ENCODE measurements at places on chromosomes 5 and 9. TPM values are rescaled to one million over a fixed set of nuclear protein-coding genes. Genes with fewer than 3 reads are reported as not detected.

TUT7 gene
- total RNA-seq = 32.0 TPM

GPR150 gene
- 0.76 TPM for total RNA-seq

SMIM27 gene
- total RNA-seq = 28.0 TPM

CEL gene
- total RNA-seq = 3.0 TPM

CDC14B gene
- total RNA-seq = 0.54 TPM

PCDHGB2 gene
- 0.11 TPM for total RNA-seq

MEIKIN gene
- total RNA-seq = not detected

HNRNPK gene
- 773 TPM for total RNA-seq

OR1L6 gene
- total RNA-seq = not detected

UBAC1 gene
- total RNA-seq = 34.3 TPM

PAIP1 gene
- 44.6 TPM for total RNA-seq

DNA sequence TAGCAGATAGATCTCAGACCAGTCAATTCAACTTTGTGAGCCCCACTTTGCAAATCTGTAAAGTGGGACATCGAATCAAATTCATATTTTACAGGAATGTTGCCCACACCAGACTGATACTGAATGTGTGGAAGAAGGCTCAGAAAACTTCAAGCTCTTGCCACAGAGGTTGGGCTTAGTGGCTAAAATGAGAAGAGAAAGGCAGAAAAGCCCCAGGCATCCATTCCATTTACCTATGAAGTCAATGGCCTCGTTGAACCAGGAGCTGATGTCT is 1.7 kb downstream of the DUSP1 start:
- no peaks in the 10 kb centered on the region for H3K27me3 ChIP-seq
- peaks cover 68% of the 10 kb centered on the region for H3K4me1 ChIP-seq
- no peak for DNase-seq
- H3K27ac ChIP-seq = peak overlapping the region; percentile 80
- H3K4me3 ChIP-seq = peak overlapping the region; percentile 90
- peaks cover 20% of the 10 kb centered on the region for H3K36me3 ChIP-seq

- H3K27ac ChIP-seq = no peak overlapping the region
- peaks cover 2% of the 10 kb centered on the region for H3K27me3 ChIP-seq
- no peaks in the 10 kb centered on the region for H3K4me1 ChIP-seq
- no peak overlapping the region for H3K4me3 ChIP-seq
These were observed 775.3 kb upstream of the DMAC1 start for GRCh38 chr9:8574846-8575245.

DNA sequence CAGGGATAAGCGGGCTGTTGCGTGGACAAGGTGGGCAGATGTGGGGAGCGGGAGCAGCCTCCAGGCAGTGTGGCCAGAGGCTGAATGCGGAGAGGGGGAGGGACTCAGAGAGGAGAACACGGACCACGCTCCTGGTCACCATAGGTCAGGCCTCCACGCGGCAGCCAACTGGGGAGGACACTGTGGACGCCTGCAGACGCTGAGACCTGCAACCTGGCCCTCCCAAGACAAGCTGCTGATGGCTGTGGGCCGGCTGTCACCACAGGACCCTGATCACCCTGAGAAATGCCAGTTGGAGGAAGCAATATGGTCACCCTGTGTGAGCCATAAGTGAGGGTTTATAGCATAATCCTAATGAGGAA is 16.8 kb downstream of the LPCAT1 start:
- peaks cover 7% of the 10 kb centered on the region for H3K36me3 ChIP-seq
- peaks cover 34% of the 10 kb centered on the region for H3K4me1 ChIP-seq
- H3K4me3 ChIP-seq = no peak overlapping the region
- H3K27me3 ChIP-seq = no peaks in the 10 kb centered on the region
- H3K27ac ChIP-seq = no peak overlapping the region

DNA sequence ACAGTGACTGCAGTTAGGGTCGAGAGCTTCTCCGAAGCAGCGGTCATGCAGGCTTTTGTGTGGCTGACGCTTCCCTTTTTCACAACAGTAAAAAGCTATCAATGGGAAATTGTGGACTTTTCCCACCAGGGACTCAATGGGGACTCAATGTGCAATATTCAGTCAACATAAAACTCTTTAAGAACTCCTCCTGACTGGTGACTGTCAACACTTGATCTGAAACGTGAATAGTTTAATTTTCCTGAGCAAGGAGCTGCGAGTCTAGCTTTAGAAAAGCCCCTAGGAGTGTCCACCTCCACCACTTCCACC is 28.7 kb downstream of the EXOC3 start:
- DNase-seq = no peak
- peak overlapping the region; percentile 90 for H3K4me3 ChIP-seq
- H3K36me3 ChIP-seq = peaks cover 31% of the 10 kb centered on the region
- H3K4me1 ChIP-seq = peaks cover 20% of the 10 kb centered on the region
- peak overlapping the region; percentile 81 for H3K27ac ChIP-seq
- H3K27me3 ChIP-seq = peaks cover 2% of the 10 kb centered on the region

- no peaks in the 10 kb centered on the region for H3K36me3 ChIP-seq
- no peak overlapping the region for H3K27ac ChIP-seq
- no peaks in the 10 kb centered on the region for H3K27me3 ChIP-seq
- DNase-seq = no peak
These were observed 117.3 kb upstream of the LHFPL2 start for GRCh38 chr5:78765756-78766411.

- no peak overlapping the region for H3K27ac ChIP-seq
- H3K4me1 ChIP-seq = no peaks in the 10 kb centered on the region
- H3K27me3 ChIP-seq = no peaks in the 10 kb centered on the region
- no peak overlapping the region for H3K4me3 ChIP-seq
- peaks cover 45% of the 10 kb centered on the region for H3K36me3 ChIP-seq
These were observed 53.2 kb downstream of the NAA35 start for GRCh38 chr9:85994191-85994590.

DNA sequence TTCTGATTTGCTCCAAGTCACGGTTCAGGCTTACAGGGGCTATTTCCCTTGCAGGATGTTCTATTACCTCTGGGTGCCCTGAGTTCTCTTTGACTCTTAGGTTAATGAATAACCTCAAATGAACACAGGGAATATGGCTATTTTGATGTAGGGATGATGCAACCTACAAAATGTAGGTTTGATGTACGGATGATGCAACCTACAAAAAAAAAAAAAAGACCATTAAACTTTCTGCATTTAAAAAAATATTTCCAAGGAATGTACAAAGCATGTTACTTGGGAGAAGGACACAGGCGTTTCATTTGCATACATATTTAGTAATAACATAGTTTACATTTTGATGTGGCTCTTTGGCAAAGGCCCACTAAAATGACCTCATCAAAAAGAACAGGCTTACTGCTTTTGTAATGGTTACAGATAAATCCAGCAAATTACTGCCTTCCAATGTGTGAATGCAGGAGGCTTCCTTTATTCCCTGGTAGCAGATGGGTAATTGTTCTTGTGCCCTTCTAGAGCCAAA is 36.3 kb downstream of the ZNF474 start:
- H3K27me3 ChIP-seq = peaks cover 2% of the 10 kb centered on the region
- H3K36me3 ChIP-seq = no peaks in the 10 kb centered on the region
- no peak overlapping the region for H3K4me3 ChIP-seq
- H3K27ac ChIP-seq = no peak overlapping the region
- DNase-seq = no peak
- H3K4me1 ChIP-seq = no peaks in the 10 kb centered on the region

- no peaks in the 10 kb centered on the region for H3K36me3 ChIP-seq
- no peaks in the 10 kb centered on the region for H3K27me3 ChIP-seq
These were observed 38.1 kb downstream of the ADAMTS2 start for GRCh38 chr5:179307013-179307800.

DNA sequence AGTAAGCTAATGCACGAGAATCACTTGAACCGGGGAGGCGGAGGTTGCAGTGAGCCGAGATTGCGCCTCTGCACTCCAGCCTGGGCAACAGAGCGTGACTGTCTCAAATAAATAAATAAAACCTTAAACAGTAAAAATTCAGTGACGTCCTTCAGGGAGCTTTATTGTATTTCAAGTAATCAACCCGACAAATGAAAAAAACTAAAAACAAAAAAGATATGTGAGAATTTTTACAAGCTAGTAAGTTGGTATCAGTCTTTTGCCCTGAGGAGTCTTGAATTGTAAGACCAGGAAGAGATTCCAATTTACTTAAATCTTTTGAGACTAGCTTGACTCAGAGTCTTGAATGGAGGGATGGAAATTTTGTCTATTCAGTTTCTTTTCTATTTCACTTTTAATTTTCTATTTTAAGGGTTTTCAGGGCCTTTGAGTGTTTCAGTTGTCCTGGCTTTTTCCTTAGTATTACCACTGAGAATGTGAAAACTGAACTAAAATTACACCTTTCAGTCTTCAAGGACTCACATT is 126.0 kb upstream of the DHFR start:
- H3K4me3 ChIP-seq = no peak overlapping the region
- peak overlapping the region; percentile 59 for H3K27ac ChIP-seq
- H3K27me3 ChIP-seq = no peaks in the 10 kb centered on the region
- H3K36me3 ChIP-seq = peaks cover 27% of the 10 kb centered on the region
- peaks cover 20% of the 10 kb centered on the region for H3K4me1 ChIP-seq

- H3K27me3 ChIP-seq = no peaks in the 10 kb centered on the region
- H3K4me3 ChIP-seq = no peak overlapping the region
- no peaks in the 10 kb centered on the region for H3K4me1 ChIP-seq
- H3K36me3 ChIP-seq = no peaks in the 10 kb centered on the region
- no peak for DNase-seq
These were observed 260.2 kb upstream of the IRX2 start for GRCh38 chr5:3011764-3012017.

- peak overlapping the region; percentile 46 for H3K27ac ChIP-seq
- no peak for DNase-seq
- H3K4me3 ChIP-seq = no peak overlapping the region
- H3K27me3 ChIP-seq = no peaks in the 10 kb centered on the region
These were observed 47.5 kb downstream of the UIMC1 start for GRCh38 chr5:176959051-176959450.

DNA sequence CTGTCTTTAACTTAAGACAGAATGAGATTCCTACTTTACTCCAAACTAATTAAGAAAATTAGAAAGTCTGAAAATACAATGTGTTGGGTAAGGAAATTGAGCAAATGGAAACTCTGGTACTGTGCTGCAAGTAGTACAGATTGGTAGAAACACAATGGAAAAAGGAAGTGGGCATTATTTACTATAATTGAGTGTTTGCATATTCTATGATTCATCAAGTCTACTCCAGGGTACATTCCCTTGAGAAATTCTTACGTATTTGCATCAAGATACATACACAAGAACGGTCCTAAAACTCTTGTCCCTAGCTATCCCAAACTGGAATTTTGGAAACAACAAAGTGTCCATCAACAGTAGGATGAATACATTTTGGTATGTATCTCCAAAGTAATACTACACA is 123.5 kb upstream of the TARS1 start:
- no peak overlapping the region for H3K27ac ChIP-seq
- H3K4me1 ChIP-seq = no peaks in the 10 kb centered on the region
- H3K36me3 ChIP-seq = no peaks in the 10 kb centered on the region

DNA sequence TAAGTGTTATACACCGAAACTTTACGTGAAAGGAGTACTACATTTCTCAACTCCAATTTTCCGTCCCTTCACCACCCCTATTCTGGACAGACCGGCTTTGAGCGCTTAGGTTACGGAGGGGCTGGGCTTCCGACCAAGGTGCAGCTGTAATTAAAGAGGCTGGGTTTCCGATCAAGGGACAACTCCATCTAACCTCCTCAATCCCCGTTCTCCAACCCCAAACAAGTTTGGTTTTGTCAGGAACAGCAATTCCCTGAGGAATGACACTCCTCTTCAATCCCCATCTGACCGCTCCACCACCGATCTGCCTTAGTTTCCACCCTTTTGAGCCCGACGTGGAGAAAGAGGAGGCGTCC is 577 bp downstream of the TUT7 start:
- H3K36me3 ChIP-seq = peaks cover 22% of the 10 kb centered on the region
- H3K27me3 ChIP-seq = peaks cover 2% of the 10 kb centered on the region
- peak overlapping the region; percentile 93 for H3K4me3 ChIP-seq
- H3K4me1 ChIP-seq = peaks cover 30% of the 10 kb centered on the region
- DNase-seq = peak; percentile 47

DNA sequence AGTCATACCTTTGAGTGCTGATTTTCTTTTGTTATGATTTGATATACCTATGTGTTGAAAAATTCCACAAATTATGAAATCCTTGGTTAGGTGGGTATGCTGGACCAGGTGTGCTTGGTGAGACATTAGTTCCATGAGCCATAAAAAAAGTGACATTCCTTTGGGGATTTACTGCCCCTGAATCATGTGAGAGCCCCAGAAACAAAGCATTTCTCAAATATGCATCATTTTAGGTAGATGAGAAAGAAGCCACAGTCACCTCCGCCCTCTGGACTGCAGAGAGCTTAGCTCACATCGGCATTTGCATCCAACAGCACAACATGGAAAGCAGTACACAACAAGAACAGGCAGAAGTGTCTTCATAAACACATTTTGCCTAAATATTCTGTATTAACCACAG is 55.3 kb downstream of the DAP start:
- peaks cover 26% of the 10 kb centered on the region for H3K4me1 ChIP-seq
- no peaks in the 10 kb centered on the region for H3K27me3 ChIP-seq
- DNase-seq = no peak
- H3K4me3 ChIP-seq = no peak overlapping the region

GRCh38 chr9:134365791-134366222 is 39.6 kb downstream of the RXRA start:
- H3K4me3 ChIP-seq = no peak overlapping the region
- DNase-seq = no peak
- no peaks in the 10 kb centered on the region for H3K4me1 ChIP-seq
- H3K27ac ChIP-seq = no peak overlapping the region
- H3K27me3 ChIP-seq = no peaks in the 10 kb centered on the region

Measured in activated CD8-positive, alpha-beta T cell treated with anti-CD3 and anti-CD28 coated beads for 36 hours (primary cell).